Osteocyte (in vitro differentiated cells): ENCODE measurements at places on chromosomes 16 and 17.

DNA sequence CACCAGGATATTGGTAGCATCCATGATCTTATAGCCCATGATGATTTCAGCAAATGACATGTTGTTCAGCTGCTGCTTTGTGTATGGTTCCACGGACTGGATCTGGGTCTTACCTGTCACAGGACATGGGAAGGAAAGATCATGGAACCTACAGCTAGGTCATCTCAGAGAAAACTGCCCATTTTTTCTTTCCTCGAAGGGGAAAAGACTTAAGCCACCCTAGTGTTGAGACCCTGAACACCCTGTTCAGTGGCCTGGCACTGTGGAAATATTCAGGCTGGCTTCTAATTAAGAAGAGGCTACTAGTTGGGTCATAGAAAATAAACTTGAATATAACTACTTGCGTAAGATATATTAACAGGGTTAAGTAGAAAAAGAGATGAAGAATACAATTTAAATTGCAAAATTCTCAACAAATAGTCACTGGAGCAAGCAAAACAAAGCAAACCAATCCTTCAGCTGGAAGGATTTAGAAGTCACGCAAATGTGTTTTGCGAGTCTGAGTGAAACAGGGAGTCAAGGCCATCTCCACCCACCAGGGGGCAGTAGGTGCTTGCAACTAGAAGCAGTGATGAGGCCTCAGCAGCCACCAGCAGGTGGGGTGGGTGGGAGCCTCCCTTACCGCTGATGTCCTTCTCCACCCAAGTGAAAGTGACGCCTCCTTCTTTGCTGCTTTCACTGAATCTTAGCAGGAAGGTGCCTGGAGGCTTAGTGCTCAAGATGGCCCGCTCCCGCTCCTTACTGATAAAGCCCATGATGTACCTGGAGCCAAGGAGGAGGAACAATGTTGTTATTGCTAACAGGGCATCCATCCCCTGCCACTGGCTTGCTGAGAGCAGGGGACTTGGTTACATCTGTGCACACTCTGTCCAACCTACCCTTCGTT lies 34.3 kb downstream of the STAT5A start:
- DNase-seq: peak; percentile 96

DNA sequence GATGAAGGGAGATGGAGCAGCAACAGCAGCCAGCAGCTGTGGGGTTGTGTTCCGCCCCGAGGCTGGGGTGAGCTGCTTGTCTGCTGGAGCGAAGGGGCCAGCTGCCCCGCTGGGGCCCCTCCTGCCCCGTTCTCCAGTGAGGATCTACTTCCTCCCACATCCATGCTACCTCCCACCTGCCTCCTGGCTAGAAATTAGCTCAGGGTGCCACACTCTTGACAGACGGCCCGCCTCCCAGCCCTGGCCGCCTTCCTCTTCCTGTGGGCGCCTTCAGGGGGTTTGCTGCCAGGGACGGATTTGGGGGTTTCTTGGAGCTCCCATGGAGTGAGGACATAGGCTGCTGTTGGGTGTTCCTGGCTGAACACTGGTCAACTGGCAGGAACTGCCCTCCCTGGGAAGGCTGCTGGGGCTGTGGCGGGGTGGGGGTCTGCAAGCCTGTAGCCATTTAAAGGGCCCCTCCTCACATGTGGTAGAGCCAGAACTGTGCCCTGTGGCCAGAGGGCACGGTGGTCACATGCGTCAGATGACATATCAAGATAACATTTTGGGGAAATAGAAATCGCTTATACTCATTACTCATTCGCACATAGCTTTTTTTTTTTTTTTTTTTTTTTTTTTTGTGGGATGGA lies 13.1 kb downstream of the TBC1D24 start:
- DNase-seq: no peak

GRCh38 chr17:39746145-39746461 lies 8.4 kb downstream of the GRB7 start:
- DNase-seq: no peak

DNA sequence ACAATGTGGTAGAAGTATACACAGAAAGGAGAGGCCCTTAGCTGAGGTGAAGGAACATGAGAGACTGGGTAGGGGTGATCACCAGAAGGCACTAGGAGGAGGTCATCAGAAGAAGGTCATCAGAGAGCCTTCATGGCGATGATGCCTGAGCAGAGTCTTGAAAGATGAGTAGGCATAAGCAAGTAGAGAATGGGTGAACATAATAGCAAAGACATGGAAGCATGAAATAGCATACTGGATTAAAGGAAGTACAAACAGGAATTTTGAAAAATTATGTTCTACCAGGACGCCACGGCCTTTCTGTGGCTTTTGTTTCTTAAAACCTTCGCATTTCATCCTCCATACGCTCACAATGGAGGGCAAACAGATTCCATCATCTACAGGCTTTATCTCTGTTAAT lies 2.9 kb downstream of the IKZF3 start:
- DNase-seq: no peak

GRCh38 chr17:68290955-68291835 lies at the start of the genes ARSG and SLC16A6:
TSS of gene ARSG (plus strand) at chr17:68291495. CDS start at chr17:68307494, 15,999 bp downstream.
TSS of gene SLC16A6 (minus strand) at chr17:68291127. CDS start at chr17:68278320, 12,807 bp downstream.
- DNase-seq: peak; percentile 85

GRCh38 chr16:10740845-10741208 lies 2.8 kb upstream of the NUBP1 start:
- DNase-seq: no peak

DNA sequence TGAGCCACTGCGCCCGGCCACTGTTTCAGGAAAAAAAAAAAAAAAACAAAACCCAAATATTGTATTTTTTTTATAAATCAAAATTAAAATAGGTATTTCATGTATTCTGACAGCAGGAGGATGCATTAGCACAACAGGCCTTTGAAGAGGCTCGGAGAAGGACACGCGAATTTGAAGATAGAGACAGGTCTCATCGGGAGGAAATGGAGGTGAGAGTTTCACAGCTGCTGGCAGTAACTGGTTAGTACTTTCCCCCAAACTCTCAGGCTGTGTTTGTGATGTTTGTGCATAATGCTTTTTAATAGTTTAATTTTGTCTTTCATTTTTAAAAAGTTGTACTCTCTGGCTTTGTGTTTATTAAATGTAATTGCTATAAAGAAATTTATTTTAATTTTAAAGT lies 27.6 kb upstream of the PHAF1 start:
- no peak for DNase-seq

DNA sequence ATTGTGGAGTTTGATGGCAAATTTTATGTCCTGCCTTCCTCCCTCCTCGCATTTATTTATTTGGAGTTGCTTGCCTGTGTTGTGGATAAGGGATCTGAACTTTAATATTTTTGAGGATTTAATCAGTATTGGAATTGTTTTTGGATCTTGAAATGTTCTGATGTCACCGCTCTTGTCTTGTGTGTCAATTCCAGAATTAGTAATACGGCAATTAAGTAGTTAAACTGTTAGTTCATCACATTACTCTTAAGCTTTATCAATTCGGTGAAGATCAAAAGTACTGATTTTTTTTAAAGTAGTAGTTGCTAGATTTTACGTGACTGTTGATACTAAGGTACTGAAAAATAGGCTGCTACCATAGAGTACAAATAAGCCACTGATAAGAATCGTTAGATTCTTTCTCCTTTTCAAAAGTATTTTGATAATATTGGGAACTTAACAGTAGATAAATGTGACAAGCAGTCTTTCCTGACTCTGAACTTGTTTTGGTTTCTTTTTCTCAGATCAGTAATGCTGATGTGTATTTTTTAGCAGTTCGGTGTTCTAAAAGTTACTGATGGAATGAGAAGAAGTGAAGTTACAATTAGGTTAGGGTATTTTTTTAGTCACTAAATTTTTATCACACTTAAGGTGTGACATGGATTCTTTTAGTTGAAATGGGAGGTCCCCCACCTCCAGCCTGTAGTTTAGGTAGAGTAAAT lies 2.0 kb downstream of the RBBP6 start:
- no peak for DNase-seq

DNA sequence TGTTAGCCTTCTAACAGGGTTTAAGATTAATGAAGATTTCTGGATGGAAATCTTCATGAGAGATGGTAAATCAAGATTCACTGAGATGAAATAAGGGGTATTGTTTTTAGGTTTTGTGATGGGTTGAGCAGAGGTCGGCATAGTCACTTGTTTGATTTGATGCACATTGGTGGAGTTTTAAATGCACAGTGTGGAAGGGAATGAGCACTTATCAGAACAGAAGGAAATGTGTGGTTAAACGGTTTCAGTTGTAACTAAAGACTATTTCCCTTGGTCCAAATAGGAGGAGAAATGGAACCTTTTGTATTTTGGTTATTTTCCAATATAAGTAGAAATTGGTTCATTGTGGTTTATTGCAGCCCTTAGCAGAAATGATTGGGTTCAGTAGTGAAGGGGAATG lies 34.1 kb downstream of the CBFB start:
- DNase-seq: no peak

DNA sequence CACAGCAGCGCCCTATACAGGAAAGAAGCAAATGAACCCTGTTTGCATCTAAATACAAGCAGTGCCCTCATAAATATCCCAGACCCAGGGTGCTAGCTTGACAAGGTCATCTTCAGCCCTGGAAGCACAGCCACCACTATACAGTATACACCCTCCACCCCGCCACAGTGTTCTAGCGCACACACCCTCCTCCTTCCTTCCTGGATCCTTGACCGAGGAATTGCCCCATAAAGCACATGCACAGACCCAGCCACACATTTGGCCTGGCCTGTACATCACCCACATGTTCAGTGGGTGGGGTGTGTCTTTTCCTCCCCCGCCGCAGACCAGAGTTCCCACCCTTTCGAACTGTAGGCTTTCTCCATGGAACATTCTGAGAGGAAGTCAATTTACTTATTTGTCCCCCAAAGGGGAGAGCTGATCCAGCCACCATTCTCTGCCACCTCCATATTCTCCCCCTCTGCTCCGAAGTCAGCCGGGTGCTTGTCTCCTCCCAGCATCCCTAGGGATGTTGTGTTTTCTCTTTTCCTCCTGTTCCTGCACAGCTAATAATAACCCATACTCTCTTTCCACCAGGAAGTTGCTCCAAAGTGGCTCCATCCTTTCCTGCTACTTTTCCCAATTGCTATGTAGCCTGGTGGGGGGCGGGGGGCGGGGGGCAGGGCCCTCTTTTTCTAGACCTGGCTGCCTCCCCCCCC lies 6.6 kb downstream of the ABI3 start:
- no peak for DNase-seq

DNA sequence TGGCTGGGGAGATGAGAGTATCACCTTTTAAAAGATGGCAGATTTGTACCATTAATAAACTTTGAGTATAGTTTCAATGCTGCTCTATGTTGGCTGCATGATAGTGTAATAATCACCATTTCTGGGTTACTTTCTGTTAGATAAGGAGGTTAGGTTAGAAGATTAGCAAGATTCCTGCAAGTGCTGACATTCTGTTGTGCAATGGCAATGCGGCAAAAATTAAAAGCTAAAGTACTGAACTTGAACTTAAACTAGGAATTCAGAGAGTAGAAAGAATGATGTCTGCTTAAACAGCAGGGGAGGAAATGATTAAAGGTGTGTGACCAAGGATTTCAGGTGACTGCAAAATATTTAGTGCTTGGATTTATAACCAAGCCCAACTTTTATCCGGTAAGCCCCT lies 399.8 kb upstream of the MON1B start:
- no peak for DNase-seq

- no peak for DNase-seq
Measured at GRCh38 chr16:68259007-68259825, 5.1 kb upstream of the SLC7A6 start.

- DNase-seq: no peak
Measured at GRCh38 chr17:57915985-57916757, 39.0 kb downstream of the CUEDC1 start.

GRCh38 chr17:11644265-11645212 lies 46.3 kb downstream of the DNAH9 start:
- no peak for DNase-seq

DNA sequence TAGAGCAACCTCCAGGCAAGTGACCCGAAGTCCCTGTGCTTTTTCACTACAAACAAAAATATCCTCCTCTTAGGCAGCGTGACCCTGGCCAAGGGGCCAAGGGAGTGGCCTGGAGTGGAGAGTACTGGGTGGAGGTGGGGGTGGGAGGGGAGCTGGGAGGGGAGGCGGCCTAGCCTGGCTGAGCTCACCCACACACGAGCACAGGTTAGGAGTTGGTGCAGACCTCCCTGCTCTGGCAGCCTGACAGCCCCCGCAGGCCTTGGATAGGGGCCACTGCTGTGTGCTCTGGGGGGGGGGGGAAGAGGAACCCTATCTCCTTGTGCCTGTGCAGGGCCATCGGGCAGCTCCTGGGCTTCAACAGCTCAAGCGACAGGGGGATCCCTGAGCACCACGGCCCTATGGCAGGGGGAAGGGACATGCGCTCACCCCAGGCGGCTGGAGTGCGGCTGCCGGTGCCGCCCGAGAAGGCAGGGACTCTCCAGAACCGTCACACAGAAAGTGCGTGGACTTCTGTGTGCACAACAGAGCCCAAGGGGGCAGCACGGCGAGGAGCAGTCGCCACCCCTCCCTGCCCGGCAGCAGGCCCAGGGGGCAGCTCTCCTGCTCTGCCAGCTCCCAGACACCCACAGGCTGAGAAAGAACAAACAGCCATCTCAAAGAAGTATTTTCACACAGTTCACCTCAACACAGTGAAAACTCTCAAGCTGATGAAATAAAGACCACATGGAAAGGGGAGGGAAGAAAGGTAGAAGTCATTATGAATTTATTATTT lies 13.3 kb downstream of the SLC16A3 start:
- DNase-seq: no peak

DNA sequence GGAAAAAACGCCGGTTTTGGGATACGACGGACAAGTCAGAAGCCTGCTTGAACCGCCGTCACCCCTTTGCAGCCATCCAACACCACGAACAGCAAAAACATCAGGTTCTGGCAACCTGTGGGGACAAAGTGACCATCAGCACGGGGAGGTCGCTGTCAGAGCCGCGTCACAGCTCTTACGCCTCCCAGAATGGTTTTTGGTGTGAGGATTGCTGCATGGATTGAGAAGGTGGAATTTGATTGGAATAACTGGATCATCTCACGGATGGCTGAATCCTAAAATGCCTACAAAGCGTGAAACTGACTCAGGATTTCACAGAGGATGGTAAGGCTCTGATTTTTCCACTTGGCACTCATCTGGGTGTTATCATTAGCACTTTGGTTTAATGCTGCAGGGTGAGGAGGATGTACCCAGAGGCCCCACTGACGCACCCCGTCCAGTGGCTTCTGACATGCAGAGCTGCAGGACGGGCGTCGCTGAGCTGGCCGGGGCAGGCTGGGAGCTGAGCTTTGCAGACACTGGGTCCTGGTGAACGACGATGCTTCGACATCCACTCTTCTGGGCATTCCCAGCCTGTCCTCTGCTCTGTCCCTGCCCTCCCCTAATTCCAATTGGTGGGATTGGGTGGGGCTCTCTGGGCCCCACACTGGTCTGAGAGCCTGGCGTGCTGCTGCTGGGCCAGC lies 73.4 kb upstream of the CREBBP start:
- DNase-seq: no peak

- peak; percentile 85 for DNase-seq
Measured at GRCh38 chr16:2022723-2023091, 3.1 kb downstream of the NPW start.
